ENCODE measurements at places on chromosomes 6 and 20. TPM values are rescaled to one million over a fixed set of nuclear protein-coding genes. Genes with fewer than 3 reads are reported as not detected.

Gene ARMH2
- total RNA-seq, result 1.8 TPM

Gene BMP5
- total RNA-seq, result not detected

- no peak for DNase-seq
These were observed 143.7 kb downstream of the TENT5A start for GRCh38 chr6:81608776-81609175.

DNA sequence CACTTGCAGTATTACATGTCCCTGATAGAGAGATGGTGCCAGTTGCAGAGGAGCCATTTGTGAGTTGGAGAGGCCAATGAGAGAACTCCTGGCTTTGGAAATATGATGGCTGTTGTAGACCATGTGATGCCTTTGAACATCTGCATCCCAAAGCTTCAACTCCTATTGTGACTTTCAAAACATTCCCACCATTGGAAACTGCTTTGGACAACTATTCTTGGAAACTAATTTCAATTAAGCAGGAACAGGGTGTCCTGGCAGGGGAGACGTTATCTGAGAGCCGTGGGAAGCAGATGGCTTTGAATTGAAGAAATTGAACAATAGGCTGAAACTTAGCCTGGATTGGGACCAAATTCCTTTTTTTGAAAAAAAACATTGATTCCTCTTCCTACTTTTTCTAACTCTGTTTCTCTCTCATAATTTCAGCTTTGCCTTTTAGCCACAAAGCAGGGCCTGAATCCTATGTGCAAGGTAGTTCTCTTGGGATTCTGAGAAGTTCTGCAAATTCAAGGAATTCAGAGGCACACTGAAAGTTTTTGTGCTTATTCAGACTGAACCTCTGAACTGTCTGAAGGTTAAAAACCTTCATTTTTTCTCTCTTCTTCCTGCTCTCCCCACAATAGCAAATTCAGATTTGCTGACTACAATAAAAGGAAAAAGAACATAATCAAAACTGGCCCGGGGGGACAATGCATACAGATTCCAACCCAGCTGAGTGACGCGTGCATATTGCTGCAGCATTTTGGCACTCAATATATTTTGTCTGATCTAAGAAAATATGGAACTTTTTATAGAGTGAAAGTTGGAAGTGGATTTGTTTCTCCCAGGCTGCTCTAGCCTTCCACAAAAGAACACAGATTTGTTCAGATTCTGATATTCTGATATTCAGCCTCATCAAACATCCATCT, 720.4 kb upstream of the CHD6 start:
- no peak for DNase-seq

- DNase-seq, result peak; percentile 30
These were observed 1.0 kb downstream of the RALGAPA2 start for GRCh38 chr20:20711413-20711812.
